ENCODE measurements at places on chromosomes 4 and X. TPM values are rescaled to one million over a fixed set of nuclear protein-coding genes. Genes with fewer than 3 reads are reported as not detected.

SYP gene
- 0.07 TPM for polyA plus RNA-seq

PNMA6F gene
- polyA plus RNA-seq: not detected

RIPPLY1 gene
- not detected for polyA plus RNA-seq

ADAMTS3 gene
- 0.70 TPM for polyA plus RNA-seq

DNA sequence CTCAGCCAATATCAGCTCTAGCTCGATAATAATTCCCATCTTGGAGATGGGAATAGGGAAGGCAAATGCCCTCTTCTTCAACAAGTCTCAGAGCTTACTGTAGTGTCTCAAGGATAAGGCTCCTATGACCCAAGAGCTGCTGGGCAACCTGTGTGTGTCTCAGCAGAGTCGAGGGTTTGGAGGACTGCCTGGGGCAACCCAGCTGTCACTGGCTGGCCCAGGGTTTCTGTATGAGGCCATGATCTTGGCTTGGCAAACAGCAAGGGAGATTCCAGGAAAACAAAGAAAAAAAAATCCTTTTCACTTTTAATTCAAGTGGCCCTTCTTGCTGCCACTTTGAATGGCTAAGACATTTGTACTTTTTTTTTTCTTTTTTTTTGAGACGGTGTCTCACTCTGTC, 34.4 kb downstream of the TMSB4X start:
- no peak for DNase-seq

GRCh38 chr4:121091941-121092340, 19.6 kb upstream of the NDNF start:
- DNase-seq: no peak

- DNase-seq: no peak
Measured at GRCh38 chrX:100830547-100830946, 10.4 kb downstream of the CSTF2 start.

GRCh38 chrX:75522565-75523431, at the start of gene ZDHHC15:
Gene ZDHHC15, minus strand, starts transcription at chrX:75523037. Its CDS starts 13 bp downstream, at chrX:75523024.
- no peak for DNase-seq

GRCh38 chr4:179586460-179586859, 2144.2 kb upstream of the AGA start:
- DNase-seq: no peak

DNA sequence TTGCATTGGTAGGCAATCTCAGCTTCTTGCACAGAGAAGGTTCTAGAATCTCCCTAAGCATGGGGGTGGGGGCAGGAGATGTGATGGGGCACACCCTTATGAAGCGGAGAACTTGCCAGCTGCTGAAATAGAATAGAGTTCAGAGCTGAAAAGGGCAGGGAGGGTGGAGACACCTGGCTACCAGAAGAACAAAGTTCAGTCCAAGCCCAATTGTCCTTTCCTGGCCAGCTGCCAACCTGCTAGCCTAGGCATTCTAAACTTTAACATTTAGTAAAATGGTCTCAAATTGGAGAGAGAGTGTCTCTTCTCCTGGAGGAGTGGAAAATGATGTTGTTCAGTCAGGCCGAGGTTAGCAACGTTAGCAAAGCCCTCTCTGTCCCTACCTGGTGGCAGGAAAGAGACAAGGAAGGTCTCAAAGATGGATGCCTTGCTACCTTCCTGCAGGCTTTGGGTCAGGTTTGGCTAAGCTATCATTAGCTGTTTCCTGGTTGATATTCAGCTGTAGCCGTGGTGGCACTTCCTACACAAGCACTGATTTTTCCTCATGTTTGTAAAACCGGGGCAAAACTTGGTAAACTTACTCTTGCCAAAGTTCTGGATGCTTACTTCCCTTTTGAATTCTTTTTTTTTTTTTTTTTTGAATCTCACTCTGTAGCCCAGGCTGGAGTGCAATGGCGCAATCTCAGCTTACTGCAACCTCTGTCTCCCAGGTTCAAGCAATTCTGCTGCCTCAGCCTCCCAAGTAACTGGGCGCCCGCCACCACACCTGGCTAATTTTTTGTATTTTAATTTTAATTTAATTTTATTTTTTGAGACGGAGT, 34.7 kb upstream of the NYX start:
- DNase-seq: no peak

DNA sequence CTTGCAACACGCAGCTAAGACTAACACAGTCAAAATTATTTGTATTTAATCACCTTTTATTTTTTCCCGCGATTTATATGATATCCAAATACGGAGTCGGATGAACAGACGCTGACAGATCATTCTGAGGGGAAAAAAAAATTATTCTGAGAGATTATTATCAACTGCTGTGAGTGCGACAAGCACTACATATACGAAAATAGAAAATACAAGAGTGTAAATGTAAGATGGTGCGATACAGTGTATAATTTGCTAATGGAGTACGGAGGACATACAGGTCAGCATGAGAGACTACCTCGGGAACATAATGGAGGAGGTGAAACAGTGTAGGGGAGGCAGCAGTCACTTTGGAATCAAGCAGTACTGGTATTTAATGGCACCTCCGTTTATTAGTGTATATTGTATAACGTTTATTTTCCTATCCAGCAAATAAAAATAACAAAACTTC, 2.8 kb upstream of the LIN54 start:
- DNase-seq: no peak

DNA sequence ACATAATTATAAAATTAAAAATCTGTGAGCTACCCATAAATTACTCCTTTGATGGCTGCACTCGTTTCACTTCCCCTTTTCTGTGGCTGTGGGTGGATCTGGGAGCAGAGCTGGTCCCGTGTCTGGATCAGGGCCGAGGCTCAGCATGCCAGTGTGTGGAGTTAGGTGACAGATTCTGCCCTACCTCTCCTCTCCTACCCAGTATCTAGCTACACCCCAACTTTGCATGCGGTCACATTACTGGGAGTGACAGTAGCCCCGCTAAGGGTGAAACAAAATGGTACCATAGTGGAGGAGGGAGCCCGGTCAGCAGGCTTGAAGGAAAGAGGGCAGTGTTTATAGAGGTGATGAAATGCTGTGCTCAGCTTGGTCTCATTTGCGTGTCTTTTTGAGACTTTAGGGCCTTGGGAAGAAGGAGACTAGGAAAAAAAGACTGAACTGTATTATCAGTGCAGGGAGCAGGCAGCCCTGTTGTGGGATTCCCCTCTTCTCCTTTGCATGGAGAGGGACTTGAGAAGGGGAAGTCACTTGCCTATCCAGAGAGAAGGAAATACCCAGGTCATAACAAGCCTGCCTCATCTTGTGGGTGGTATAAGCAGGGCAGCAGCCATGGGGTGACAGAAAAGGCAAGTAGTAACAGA, 48.4 kb downstream of the ARHGAP10 start:
- no peak for DNase-seq

- no peak for DNase-seq
Measured at GRCh38 chr4:117096886-117097285, 11.5 kb upstream of the TRAM1L1 start.

DNA sequence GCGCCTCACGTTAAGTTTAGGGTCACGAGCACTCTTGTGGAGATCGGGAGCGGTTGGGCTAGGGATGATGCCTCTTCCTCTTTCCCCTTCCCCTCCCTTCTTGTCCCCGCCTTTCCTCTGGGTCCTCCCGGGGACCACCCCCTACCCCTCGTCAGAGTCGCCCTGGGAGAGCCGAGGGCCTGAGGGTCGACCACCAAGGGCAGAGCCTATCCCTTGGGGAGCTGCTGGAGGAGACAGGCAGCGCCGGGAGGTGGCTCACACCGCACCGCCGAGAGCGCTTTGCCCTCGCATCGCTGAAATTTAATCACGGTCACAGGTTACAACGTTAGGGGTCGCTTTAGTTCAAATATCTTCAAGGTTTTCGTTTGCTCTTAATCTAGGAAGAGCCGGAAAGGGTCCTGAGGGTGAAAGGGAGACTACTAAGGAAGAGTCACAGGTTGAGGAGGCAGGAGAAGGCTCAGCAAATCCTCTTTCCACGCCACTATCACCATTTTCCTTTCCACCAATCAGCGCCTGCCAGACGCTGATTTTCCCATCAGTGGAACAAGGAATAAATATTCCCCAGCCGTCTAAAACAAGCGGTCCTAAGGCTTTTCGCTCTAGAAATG, 528 bp upstream of the SNCA start:
- DNase-seq: no peak

GRCh38 chr4:11748164-11748872, 319.6 kb upstream of the HS3ST1 start:
- DNase-seq: peak; percentile 11

Measured in BJ (cell line).